ENCODE measurements at places on chromosomes 16 and 17. TPM values are rescaled to one million over a fixed set of nuclear protein-coding genes. Genes with fewer than 3 reads are reported as not detected.

DNA sequence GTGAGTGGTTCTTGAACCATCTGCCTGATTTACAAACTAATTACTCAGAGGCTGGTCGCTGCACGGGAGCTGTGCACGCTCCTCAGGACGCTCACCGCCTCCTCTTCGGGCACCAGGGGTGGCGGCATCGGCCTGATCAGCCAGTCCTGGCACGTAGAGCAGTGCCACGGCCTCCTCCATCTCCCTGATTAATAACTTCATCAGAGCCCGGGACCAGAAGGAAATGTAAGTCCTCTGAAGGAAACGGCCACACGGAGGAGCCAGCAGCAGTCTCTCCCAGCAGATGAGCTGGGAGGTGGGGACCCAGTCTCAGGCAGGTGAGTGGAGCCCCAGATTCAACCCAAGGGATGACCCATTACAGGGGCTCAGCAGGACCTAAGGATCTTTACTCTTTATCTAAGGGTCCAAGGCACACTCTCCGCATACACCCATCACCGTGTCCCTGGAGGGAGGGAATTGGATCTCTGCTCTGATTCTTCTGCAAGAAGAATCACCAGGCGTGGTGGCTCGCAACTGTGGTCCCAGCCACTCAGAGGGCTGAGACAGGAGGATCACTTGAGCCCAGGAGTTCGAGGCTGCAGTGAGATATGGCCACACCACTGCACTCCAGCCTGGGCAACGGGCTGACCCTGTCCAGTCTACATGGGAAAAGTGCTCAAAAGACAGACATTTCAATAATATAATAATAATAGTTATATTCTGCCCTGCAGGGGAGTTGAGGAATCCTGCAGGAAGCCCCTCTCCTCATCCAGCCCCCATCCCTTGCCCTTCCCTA is 366.5 kb downstream of the SEC14L1 start:
- DNase-seq = peak; percentile 3

GRCh38 chr17:588519-588918 is 126.1 kb downstream of the VPS53 start:
- DNase-seq = no peak

DNA sequence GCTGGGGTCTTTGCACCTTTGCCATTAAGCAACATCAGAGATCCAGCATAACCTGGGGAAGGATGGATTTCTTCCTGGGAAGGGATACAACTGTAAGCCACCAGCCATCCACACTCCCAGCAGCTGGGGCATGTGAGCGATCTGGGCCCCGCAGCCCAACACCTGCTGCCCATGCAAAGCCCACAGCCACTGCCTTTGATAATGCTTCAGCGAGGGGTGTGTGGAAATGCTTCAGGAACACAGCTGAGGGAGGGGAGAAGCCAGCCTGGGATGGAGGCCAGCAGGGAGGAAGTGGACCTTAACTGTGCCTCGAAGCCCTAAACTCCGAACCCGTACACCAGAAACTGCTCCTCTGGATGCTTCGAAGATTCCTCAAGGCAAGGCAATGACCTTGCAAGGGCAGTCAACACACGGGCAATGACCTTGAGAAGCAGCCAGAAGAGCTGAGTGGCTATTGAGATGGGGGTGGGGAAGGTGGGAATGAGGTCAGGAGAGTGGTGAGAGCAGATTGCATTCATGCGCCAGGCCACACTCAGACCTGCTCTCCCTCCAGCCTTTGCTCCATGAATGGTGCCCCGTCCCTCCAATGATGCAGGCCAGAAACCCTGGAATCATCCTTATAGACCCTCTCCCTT is 49.1 kb downstream of the KATNIP start:
- no peak for DNase-seq

Gene KRTAP4-4
- total RNA-seq = not detected

Gene FOXL1
- total RNA-seq = 2.1 TPM

Gene CRYBA1
- total RNA-seq = not detected

DNA sequence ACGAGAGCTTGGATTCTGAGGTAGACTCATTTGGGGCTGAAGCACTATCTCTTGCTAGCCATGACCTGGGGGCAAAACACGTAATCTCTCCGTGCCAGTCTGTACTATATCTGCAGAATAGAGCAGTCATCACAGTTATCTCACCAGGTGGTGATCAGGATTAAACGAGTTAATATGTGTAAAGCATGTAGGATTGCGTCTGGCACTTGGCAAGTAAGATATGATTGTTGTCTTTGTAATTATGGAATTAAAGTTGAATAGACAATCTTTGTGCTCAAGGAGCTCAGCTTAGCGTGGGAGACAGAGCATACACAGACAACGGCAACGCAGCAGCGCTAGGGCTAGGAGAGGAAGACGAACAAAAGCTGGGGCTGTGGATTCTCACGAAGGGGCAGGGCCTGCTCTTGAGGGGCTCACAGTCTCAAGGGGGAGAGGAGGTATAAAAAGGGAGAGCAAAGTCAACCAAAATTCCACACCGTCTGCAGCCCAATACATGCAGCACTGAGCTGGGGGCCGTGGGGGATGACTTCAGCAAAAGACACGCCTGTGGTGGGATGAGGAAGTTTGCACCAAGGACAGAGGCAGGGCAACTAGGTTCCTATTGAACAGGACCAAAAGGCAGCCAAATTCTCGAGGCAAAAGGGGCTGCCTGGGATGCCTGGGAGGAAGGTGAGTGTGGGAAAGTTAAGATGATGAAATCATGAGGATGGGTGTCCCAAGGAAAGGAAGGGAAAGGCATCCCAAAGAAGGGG is 68.6 kb downstream of the SDK2 start:
- DNase-seq = no peak
